ENCODE measurements at places on chromosomes 7 and 10.
A peak's percentile ranks its signal among the peaks of the same experiment; 100 is the strongest.

- no peak for DNase-seq
Measured at GRCh38 chr7:48088559-48089045, 463 bp upstream of the UPP1 start.

- no peak for DNase-seq
Measured at GRCh38 chr10:62153191-62153590, 115.5 kb downstream of the RTKN2 start.

DNA sequence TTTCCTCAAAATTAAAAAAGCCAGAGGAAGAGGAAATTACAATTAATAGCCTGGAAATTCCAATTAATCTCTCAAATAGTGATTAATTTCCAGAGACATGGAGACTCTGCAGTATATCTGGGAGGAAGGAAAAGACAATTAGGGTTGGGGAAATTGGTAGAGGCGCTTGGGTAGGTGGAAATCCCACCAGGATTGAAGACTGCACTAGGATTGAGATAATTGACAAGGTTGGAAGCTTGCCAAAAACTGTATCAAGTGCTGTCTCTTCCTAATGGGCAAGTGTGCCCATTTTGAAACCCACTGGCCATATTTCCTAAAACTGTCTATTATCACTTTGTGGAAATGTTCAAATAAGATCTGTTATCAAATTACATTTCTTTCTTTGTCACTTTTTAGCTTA, 21.6 kb downstream of the CHN2 start:
- no peak for DNase-seq

DNA sequence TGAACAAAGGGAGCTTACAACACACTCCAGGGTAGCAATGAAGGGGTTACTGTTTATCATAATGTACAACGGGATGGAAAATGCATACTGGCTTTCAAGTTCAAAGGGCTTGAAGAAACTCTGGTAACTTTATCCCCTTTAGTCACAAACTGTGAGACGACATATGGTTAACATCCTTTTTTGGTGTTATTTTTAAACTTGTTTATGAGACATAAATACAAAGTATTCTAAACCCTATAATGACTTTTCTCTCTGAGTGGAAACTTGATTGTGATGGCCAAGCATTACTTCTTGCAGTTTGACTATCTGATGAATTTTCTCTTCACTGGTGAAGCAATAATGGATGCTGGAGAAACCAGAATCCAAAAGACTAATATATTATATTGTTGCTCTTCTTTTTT, 62.0 kb upstream of the SEMA3A start:
- DNase-seq = no peak

- no peak for DNase-seq
Measured at GRCh38 chr7:66576646-66577045, 52.0 kb upstream of the KCTD7 start.

DNA sequence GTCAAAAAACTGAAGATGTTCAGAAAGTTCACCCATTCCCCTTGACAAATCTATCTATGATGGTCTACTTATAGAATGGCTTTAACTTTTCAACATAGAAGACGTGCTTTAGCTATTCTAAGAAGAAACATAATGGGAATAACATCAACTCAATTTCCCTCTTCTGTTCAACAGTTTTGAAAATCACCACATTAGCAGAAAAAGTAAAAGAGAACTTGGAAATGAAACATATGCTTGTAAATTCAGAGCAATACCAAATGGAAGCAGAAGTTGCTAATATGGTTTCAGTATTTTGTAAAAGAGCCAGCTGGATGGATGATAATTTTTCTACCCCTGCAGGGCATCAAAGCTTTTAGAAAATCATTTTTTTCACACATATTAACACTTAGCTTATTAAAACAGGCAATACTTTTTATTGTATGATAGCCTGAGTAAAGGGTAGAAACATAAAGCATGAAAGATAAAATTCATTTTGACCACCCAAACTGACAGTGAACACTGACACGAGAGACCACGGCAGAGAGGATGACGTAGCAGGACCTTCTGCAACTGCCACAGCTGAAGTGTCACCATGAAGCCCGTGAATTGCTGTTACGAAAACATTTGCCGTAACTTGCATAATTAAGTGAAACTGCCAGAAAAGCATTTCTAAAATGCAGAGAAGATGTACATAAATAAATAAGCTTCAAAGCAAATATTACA, 39.2 kb upstream of the FEZF1 start:
- no peak for DNase-seq

GRCh38 chr7:73478549-73478948, 43.5 kb downstream of the BAZ1B start:
- no peak for DNase-seq

- peak; percentile 97 for DNase-seq
Measured at GRCh38 chr7:38863601-38864291, 45.2 kb downstream of the VPS41 start.

All from NCI-H146 (cell line).